Lower leg skin (tissue), 4 donors: ENCODE measurements at places on chromosomes 3 and 15.

- no peak for DNase-seq
These were observed 19.7 kb downstream of the IL16 start for GRCh38 chr15:81216422-81216821.

DNA sequence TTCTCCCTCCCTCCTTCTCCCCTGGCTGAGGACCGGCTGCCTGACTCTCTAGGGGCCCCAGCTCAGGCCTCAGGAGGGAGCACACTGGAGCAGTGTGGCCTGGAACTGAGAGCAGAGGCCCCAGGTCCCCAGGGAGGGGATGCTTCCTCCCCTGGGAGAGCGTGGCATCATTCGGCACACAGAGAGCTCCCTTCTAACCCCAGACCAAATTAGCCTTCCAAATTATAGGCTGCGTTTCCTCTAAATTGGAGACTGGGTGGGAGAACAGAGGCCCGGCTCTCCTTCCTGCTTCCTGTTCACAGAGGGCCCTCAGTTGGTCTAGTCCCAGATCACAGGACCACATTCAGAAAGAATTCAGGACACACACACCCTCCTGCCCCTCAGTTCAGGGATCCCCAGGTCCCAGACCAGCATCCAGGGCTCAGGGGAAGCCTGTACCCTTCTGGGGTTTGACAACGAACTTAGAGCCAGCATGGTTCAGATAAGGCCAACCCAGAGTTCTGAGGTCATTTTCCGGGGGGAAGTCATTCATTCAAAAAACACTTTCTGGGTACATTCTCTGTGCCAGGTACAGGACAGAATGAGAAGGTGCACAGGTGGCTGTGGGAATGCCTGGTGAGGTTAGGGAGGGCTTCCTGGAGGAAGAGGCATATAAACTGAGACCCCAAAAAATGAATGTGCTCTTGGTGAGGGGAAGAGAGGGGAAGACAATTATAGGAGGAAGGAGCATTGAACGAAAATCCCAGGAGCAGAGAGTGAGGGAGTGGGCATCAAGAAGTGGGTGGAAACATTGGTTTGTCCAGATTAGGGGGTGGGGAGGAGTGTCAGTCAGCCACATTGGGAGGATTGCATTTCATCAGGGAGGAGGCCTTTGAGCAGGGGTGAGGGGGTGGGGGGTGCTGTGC is 28.4 kb upstream of the RPL29 start:
- no peak for DNase-seq

DNA sequence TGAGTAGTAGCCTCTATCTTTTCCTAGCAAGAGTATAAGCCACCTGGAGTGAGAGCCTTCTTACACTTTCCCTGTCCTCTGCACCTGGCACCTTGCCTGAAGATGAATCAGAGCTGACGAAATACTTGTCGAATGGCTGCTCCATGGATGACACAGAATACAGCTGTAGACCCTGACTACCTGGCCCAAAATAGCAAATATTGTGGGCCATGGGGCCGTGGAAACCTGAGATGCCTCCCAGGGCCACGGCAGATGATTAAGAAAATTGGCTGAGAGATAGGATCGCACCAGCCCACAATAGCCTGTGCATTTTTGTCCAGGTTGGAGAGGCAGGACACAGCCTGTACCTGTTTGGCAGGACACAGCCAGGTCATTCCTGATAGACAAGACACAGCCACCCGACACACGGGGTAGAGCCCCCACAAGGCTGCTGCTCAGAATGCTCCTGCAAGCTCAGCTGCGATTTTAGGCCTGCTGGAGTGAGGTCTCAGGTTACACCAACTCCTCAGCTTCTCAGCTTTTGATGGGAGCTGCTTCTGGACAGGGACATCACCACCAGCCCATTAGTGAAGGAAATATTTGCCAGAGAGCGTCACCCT is 22.9 kb upstream of the TPM1 start:
- DNase-seq: peak; percentile 73

DNA sequence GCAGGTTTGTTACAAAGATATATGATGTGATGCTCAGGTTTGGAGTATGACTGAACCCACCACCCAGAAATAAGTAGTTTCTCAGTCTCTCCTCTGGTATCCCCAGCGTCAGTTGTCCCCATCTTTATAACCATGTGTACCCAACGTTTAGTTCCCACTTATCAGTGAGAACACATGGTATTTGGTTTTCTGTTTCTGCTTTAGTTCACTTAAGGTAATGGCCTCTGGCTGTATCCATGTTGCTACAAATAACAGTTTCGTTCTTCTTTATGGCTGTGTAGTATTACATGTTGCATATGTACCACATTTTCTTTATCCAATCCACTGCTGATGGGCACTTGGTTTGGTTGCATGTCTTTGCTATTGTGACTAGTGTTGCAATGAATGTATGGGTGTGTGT is 132.3 kb downstream of the LMLN start:
- DNase-seq: no peak

GRCh38 chr15:39304931-39305728 is 275.7 kb upstream of the THBS1 start:
- no peak for DNase-seq

DNA sequence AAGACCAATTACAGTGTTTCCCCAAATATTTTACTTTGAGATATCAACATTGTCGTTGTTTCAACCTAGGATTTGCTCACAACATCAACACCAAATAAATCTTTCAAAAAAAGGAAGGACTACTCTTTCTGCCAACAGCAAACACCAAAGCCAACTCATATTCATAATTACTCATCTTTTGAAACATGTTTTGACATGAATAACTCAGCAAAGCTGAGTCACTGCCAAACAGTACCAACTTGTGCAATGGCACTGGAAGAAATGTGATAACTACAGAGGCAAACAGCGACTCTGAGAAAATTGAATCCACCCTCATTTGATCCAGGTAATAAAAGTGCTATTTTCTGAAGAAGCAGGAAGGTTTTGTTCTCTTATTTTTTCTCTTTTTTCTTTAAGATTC is 67.2 kb downstream of the PEX5L start:
- DNase-seq: no peak

DNA sequence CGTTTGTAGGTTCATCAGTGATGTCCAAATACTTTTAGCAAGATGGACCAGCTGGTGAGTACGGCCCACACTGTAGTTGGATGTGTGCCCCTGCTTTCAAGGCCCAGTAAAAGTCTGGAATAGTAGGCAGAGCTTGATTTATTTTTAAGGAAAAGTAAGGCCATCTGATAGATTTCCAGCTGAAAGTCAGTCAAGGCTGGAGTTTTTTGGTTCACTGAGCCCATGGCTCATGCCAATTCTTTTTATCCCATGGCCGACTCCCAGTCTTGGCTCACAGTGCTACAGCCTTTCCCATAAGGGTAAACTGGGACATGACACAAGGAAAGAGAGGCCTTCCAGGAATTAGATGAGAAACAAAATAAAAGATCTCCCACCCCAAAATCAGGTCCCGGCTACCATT is 13.5 kb downstream of the CCDC80 start:
- DNase-seq: no peak

DNA sequence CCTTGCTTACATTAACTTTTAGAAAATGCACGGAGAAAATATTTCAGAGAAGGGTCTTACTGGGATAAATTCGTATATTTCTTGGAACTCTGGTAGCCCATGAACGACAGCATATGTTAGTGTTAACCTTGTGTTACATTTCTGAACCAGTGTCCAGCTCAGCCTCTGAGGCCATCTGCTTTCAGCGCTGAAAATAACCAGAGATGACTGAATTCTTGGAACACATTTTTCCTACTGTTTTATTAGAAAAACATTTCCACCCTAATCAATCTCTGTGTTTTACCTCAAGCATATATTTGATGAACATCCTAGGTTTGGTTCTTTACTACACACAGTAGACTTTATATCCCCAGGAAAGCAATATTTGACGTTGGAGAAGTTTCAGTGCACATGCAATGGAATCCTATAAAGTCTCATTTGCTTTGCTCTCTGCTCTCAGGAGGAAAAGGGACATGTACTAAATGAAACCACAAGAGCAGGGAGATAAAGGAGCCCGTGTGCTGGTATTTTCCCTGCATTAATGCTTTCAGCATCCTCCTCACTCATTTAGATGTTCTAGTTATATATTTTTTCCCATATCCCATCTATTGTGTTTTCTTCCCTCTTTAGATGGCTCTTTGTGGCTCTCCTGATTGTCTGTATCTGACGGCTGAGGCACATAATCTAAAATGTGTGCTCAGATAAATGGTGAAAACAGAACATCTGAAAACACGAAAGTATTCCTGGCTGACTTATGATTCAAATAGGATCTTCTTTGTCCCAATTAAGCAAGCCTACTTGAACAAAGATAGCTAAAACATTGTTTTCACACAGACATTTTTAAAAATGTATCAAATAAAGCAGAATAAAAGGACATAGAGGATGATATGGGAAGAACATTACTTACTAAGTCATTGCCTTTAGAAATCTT is 151.7 kb upstream of the KCNMB2 start:
- DNase-seq: no peak

- no peak for DNase-seq
These were observed 10.6 kb upstream of the PRKCI start for GRCh38 chr3:170211668-170212067.

GRCh38 chr3:123805504-123805903 is 78.6 kb downstream of the MYLK start:
- no peak for DNase-seq

DNA sequence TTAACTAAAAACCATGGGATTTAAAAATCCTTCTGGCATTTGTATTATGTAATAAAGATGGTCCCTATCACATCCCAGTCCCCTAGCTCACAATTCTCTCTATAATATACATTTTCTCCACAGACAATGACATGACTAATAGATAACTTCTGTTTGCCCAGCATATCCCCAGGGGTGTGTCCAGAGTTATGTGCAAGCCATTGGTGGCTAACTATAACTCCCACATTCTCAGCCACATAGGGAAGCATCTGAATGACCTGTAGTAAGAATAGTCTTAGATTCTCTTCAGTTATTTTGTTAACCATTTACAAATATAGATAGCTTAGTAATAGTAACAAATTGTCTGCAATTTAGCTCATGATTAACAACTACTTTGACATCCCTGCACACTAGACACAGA is 52.2 kb upstream of the RBSN start:
- no peak for DNase-seq

- DNase-seq: no peak
These were observed 32.1 kb upstream of the TMEM207 start for GRCh38 chr3:190481779-190482178.

- no peak for DNase-seq
These were observed 711 bp downstream of the XXYLT1 start for GRCh38 chr3:195270079-195270816.

DNA sequence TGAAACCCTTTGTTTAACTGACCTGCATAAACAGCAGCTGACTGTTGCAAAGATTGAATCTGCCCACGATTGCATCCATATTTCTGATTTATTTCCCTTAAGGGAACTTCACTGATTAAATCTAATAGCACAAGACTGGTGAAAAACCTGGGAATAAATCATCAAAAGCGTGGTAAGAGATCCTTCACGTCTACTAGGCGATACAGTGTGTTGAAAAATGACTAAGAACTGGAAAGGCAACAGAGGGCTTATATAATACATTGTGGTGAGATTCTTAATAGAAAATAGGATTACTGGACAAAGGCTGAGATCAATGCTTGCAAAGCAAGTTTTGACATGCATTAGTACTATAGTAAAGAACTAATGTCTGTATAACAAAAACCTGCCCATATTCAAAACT is 49.0 kb downstream of the POLQ start:
- no peak for DNase-seq

GRCh38 chr3:119969759-119970158 is 124.5 kb downstream of the GSK3B start:
- no peak for DNase-seq

GRCh38 chr3:32048487-32049182 is 57.8 kb upstream of the GPD1L start:
- no peak for DNase-seq

DNA sequence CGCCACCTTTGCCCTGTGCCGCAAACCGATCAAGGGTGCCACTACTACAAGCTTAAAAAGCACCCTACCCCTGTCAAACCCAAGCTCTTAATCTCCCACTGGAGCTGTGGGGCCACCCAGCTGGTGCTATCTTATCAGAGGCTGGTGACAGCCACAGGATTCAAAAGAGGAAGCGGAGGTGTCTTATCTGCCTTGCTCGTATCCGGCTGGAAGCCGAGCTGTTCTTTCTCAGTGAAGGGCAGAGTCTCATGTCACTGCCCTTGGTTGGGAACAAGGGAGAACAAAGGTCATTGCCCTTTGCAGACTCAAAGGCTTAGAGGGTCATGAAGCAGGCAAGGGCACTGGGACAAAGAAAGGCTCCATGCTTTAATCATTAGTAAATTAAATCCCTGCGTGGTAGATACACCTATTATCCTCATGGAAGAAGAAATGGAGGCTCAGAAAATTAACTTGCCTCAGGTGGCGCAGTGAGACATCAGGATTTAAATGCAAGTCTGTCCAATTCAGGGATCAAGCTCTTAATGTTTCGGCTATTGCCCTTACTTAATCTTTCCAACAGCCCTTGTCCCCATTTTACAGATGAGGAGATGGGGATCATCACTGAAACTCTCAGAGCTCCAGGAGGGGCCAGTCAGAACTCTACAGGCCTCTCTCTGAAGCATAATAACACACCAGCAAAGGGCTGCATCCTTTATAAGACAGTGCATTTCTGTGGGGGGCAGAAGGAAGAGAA is 360.0 kb upstream of the PROK2 start:
- no peak for DNase-seq

GRCh38 chr15:42058791-42059190 is 35.6 kb downstream of the PLA2G4D start:
- no peak for DNase-seq

- DNase-seq: no peak
These were observed 11.6 kb downstream of the LPP start for GRCh38 chr3:188165596-188165995.

DNA sequence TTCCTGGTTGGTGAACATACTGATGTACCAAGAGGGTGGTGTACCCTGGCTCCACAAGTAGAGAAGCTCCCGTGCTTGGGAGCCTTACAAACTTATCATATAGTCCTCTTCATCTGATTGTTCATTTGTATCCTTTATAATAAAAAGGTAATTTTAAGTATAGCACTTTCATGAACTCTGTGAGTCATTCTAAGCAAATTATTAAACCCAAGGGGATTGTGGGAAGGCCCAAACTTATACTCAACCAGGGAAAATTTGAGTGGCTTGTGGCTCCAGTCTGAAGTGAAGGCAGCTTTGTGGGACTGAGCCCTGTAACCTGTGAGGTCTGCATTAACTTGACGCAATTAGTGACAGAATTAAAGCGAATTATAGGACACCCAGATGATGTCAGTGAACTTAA is 29.0 kb downstream of the TTBK2 start:
- no peak for DNase-seq

GRCh38 chr3:192875971-192876565 is 41.6 kb downstream of the MB21D2 start:
- DNase-seq: no peak

DNA sequence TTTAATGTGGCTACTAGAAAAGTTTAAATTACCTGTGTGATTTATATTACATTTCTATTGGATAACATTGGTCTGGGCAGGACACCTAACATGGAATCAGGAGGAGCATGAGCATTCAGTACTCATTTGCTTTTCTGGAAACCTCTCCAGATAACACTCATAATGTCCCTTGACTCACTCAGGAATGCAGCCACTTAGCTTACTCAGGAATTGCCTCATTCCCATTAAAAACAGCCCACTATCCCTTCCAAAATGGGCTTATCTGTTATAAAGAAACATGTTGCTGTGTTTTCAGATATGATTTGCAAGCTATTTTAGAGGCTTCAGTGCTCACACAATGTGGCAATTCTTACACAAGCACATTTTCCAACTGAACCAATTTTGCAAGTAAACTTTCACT is 17.1 kb downstream of the GBE1 start:
- DNase-seq: peak; percentile 57
